ENCODE measurements at places on chromosomes 5 and 9.

- H3K4me3 ChIP-seq, result no peak overlapping the region
- H3K36me3 ChIP-seq, result no peaks in the 10 kb centered on the region
- H3K27ac ChIP-seq, result no peak overlapping the region
- H3K27me3 ChIP-seq, result no peaks in the 10 kb centered on the region
- H3K4me1 ChIP-seq, result no peaks in the 10 kb centered on the region
Measured at GRCh38 chr9:16316456-16316855, 554.0 kb downstream of the BNC2 start.

DNA sequence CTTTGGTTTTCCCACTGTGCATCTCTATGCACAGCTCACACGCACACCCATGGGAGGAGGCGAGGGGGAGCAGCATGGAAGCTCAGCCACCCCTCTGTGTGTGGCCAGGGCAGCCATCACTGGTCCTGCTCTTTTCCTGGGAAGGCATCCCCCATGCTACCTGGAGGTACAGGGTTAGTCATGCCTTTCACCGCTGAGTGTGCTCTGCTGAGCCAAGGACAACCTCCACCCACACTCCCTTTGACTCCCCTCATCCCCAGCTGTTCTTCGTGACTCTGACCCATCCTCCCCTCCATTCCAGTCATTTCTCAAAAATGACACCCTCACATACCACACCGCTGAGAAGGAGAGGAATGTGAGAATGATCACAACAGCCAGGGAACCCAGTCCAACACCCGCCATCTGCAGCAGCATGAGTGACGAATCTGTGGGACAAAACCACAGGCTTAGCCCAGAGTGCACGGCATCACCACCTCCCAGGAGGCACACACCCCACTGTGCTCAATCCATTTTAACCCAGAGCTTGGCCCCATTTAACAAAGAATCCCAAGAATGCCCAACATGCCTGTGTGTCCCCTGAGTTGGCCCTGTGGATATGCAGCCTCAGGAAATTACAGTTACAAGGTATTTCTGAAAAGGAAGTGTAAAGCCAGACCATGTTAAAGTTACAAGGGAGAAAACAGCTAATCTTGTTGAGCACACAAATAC lies 133.4 kb downstream of the SUSD1 start:
- DNase-seq, result no peak
- H3K36me3 ChIP-seq, result no peaks in the 10 kb centered on the region
- peaks cover 12% of the 10 kb centered on the region for H3K4me1 ChIP-seq
- no peak overlapping the region for H3K27ac ChIP-seq
- H3K4me3 ChIP-seq, result no peak overlapping the region

- H3K4me3 ChIP-seq, result no peak overlapping the region
- H3K36me3 ChIP-seq, result no peaks in the 10 kb centered on the region
- H3K27me3 ChIP-seq, result no peaks in the 10 kb centered on the region
- no peak overlapping the region for H3K27ac ChIP-seq
- DNase-seq, result no peak
- no peaks in the 10 kb centered on the region for H3K4me1 ChIP-seq
Measured at GRCh38 chr5:115686051-115686737, 60.4 kb upstream of the TMED7 start.

- DNase-seq, result no peak
- peaks cover 11% of the 10 kb centered on the region for H3K4me1 ChIP-seq
- H3K36me3 ChIP-seq, result no peaks in the 10 kb centered on the region
- H3K27ac ChIP-seq, result no peak overlapping the region
- H3K27me3 ChIP-seq, result no peaks in the 10 kb centered on the region
Measured at GRCh38 chr9:36451949-36452348, 51.9 kb upstream of the RNF38 start.
